ENCODE measurements at places on chromosomes 16 and 17.

- no peak for DNase-seq
Measured at GRCh38 chr17:49764559-49765180, 739 bp upstream of the FAM117A start.

DNA sequence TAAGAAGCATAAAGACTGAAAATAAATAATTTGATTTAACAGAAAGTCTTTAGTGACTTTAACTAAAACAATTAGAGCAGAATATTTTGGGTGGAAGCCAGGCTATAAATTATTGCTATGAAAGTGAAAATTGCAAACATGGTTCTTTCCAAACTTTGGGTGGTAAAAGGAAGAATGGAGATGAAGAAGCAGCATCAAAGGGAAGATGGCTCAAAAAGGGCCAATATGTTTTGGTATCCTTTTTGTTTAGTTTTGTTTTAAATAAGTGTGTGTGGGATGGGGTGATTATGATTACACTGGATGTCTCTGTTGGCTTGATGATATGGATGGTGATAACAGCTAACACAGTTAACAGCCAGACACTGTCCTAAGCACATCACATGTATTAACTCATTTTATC lies 153.7 kb downstream of the CYB561 start:
- DNase-seq: no peak

- DNase-seq: no peak
Measured at GRCh38 chr16:53065461-53066061, 10.8 kb downstream of the CHD9 start.

- no peak for DNase-seq
Measured at GRCh38 chr17:83180264-83180995, 101.0 kb downstream of the METRNL start.

- no peak for DNase-seq
Measured at GRCh38 chr17:14346801-14347200, 45.9 kb downstream of the HS3ST3B1 start.

- DNase-seq: peak; percentile 57
Measured at GRCh38 chr17:29369831-29370735, 20.1 kb upstream of the TAOK1 start.

DNA sequence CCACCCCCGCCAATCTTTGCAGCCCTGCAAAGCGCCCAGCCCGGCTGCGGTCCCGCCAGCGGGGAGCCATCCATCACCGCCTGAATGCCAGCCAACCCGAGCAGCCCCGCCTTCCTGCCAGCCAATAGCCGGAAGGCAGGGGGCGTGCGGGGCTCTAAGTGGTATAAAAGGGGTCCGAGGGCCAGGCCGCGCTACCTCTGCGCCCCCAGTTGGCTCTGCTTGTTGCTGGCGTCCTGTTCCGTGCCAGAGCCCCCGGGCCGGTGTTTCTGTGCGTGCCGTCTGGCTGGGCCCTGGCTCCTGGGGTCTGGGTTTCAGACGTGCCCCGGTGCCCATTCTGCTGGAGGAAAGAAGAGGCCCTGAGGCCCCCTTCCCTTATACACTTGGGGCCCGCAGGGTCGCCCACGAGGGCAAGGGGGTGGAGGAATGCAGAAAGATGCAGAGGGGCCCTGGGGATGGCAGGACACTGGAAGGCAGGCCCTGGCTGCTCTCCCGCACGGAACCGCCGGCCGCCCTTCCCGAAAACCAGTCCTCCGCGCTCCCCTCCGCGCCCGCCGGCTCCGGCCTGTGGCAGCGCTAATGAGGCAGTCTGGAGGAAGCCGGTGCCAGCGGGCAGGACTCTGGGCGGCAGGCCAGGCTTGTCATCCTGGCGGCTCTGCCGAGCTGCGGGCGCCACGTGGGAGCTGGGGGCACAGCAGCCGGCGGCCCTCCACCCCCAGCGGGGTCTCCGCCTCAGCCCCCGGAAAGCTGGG lies 14.0 kb downstream of the COPZ2 start:
- DNase-seq: peak; percentile 80

- DNase-seq: no peak
Measured at GRCh38 chr17:2798678-2799077, 2.4 kb downstream of the RAP1GAP2 start.
